ENCODE measurements at places on chromosomes 3 and 15.

GRCh38 chr15:66598095-66598815, 32.5 kb upstream of the LCTL start:
- no peak for DNase-seq

- DNase-seq: peak; percentile 92
Observed at GRCh38 chr3:196969660-196970546, 1.3 kb upstream of the PIGZ start.

GRCh38 chr3:98095882-98096281, 8.9 kb downstream of the OR5AC2 start:
- DNase-seq: no peak

DNA sequence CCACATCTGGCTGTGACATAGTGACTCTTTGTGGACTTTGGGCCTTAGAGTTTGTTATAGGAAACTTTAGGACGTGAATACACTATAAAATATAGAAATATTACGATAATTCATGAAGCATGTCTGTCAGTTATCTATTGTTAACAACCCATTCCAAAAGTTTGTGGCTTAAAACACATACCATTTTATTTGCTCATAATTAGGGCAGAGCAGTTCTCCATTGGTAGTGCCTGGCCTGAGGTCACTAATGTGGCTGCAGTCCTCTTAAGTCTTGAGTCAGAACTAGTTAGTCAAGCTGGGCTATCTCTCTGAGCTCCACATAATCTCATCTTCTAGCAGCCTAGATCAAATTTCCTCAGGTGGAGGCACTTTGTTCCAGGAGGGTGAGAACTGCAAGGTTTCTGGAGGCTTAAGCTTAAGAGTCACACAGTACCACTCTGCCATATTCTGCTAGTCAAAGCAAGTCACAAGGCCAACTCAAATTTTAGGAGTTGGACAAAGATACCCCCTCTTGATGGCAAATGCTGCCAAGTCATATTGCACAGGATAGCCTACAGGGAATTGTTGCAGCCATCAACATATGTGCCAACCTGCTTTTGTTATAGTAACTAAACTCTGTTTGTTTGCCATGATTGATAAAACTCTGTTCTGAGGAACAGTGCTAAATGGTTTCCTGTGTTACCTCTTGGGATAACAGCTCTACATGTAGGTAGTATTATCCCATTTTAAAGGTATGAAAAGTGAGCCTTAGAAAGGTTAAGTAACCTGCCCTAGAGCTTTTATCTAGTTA, 8.7 kb downstream of the ATXN7 start:
- DNase-seq: no peak

- no peak for DNase-seq
Observed at GRCh38 chr3:182829761-182830405, 36.6 kb downstream of the ATP11B start.

GRCh38 chr3:40237159-40237558, 72.3 kb upstream of the EIF1B start:
- DNase-seq: no peak

- DNase-seq: no peak
Observed at GRCh38 chr15:68733666-68734065, 87.0 kb downstream of the ANP32A start.

- no peak for DNase-seq
Observed at GRCh38 chr15:74995779-74996765, 709 bp downstream of the SCAMP5 start.
